ENCODE measurements at places on chromosomes 1 and 21. TPM values are rescaled to one million over a fixed set of nuclear protein-coding genes. Genes with fewer than 3 reads are reported as not detected.

DNA sequence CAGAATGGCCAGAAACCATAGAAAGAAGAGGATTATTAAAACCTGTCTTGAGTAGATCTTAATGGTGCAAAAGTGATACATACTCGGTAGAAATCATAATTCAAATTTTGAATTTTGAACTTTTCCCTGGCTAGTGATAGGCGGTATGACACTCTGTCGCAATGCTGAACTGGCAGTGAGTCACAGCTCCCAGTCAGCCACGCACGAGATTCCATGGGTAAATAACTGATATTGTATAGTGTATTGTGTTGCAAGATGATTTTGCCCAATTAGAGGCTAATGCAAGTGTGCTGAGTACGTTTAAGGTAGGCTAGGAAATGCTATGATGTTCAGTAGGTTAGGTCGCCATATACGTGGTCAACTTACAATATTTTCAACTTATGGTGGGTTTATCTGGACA, 207.0 kb downstream of the SIPA1L2 start:
- no peak for DNase-seq

DNA sequence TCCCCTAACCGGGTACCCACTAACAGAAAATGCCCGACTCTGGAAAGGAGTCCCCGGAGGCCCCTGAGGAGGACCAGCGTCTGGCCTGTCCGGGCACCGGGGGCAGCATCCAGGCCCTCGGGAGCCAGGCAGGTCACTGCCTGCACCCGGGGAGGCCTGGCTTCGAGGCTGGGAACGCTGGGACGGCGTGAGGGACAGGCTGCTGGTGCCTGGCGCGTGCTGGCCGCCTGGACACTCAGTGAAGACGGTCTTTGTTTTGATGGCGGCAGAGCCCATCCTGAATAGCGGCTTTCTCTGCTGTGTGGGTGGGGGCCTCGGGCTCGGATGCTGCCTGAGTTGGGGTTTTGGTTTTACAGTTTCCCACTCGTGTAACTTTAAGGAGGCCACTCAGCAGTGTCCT, 37.6 kb downstream of the PRKCZ start:
- DNase-seq: no peak

GRCh38 chr1:30316056-30316455, 407.3 kb downstream of the MATN1 start:
- no peak for DNase-seq

DNA sequence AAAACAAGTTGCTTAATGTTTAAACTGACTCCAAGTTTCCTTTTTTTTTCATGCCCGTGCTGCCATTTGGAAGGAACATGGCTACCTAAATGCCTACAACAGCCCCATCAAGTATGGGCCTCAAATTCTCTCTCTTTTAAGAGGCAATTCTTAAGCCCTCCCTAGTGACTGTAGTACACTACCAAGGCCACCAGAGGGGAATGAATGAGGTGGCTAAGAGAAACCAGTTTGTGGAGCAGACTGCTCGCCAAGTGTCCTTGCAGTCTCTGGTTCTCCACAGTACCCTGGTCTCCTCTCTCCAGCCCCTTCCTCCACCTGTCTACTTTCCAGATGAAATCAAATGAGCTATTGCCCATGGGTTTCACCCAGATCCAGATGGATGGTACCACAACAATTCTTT, 1809.6 kb downstream of the BRINP3 start:
- no peak for DNase-seq

DNA sequence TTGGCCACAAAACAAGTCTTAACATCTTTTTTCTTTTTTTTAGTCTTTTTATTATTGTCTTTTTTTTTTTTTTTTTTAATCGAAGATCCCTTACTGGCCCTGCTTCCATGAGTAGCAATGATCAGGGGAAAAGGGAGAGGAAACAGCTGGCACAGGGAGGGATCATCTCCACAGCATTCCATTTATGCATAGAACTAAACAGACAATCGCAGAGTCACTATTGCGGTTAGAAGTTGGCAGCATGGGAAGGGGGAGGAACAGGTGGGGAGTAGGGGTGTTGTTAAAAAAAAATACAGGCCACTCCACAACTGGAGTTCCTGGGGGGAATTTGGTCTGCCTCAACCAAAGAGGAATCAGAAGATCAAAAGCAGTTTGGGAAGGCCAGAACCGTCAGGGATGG, 55.4 kb downstream of the C1orf185 start:
- DNase-seq: no peak

Gene TSPEAR
- total RNA-seq: 0.58 TPM

DNA sequence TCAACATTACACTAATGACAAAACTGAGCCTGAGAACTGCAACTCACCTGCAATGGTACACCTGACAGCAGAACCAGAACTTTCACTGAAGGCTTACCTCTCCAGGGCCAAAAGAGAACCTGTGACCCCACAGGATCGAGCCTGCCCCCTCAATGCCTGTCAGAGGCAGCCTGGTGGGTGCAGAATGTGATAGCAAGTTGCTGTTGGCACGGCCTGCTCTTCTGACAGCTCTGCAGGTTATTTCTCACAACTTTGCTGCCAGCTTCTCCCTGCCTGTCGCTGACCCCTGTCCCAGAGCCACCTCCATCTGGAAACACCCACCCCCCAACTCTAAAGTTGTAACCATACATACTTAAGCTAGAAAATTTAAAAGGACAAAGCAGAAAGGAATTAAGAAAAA, 35.2 kb downstream of the HIVEP3 start:
- DNase-seq: no peak

- DNase-seq: no peak
Measured at GRCh38 chr1:3345792-3346191, 108.7 kb upstream of the ARHGEF16 start.

- DNase-seq: no peak
Measured at GRCh38 chr21:44764319-44765230, 37.0 kb downstream of the UBE2G2 start.

- DNase-seq: no peak
Measured at GRCh38 chr1:167054531-167054930, 35.6 kb downstream of the GPA33 start.

GRCh38 chr1:16120940-16121410, 34.9 kb downstream of the EPHA2 start:
- no peak for DNase-seq

DNA sequence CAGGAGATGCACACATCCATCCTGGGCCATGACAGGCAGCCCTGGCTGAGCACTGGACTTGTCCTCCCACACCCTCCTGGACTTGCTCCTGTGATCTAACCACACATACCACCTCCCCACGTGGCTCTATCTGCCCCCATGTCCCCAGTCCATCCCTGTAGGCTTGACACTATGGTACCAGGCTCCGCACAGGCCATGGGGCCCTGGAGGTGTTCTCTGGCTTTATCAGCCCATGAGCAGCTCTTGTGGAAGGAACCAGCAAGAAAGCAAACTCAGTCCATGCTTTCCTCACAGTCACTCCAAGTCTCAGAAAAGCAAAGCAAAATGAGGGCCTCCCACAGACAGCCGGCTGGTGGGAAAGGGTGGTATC, 61.6 kb downstream of the CD46 start:
- no peak for DNase-seq

DNA sequence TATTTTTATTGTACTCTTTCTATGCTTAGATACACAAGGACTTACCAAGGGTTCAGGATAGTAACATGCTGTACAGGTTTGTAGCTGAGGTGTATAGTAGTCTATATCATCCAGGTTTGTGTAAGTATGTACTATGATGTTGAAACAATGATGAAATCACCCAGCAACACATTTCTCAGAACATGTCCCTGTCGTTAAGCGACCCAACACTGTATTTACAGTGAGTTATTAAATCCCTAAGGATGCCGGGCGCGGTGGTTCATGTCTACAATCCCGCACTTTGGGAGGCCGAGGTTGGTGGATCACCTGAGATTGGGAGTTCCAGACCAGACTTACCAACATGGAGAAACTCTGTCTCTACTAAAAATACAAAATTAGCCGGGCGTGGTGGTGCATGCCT, 21.6 kb upstream of the RCOR3 start:
- DNase-seq: no peak

Gene RAB25
- 34.8 TPM for total RNA-seq

Gene NBL1
- total RNA-seq: 9.7 TPM

DNA sequence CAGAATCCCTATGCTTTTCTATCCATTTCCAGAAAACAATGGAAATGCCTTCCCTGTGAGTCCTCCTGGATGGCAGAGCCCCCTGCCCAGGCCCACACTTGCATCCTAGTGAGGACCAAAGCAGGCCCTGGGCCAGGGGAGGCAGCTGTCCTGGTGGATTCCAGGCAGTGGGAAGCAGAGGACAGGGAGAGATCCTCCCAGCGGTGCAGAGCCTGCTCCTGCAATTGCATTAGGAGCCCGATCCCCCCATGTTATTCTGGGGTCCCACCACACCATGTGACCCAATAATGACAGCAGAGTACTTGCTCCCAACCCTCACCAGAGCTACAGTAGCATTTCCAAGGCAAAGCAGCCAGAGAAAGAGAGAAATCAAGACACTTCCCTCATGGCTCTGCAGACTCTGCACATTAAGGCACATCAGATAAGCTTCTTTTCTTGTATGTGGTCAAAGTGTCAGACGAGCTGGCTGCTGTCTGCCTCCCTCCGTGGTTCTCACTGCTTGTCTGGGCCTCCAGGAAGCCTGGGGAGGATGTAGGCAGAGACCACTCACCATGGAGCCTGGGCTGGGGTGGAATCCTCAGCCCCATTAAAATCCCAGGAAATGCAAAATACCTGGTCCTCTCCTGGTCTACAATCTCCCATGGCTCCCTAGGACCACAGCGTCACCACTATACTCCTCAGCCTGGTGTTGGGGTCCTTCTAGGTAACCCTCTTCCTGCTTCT, 54.9 kb upstream of the RUNX3 start:
- DNase-seq: no peak

Gene RGS13
- total RNA-seq: not detected

DNA sequence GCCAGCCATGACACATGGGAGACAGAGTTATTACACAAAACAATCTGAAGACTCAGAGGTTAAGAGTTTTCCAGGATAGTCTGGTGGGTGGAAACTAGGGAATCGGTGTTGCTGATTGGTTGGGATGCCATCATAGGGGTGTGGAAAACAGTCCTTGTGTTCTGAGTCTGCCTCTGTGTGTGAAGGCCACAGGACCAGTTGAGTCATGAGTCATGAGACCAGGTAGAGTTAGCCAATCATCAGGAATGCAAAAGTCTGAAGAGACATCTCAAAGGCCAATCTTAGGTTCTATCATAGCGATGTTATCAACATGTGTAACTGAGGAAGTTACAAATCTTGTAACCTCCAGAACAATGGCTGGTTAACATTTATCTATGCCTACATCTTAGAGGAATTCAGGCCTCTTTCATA, 49.7 kb upstream of the NEK7 start:
- no peak for DNase-seq

Gene S100A8
- not detected for total RNA-seq

GRCh38 chr1:30322859-30323257, 400.5 kb downstream of the MATN1 start:
- DNase-seq: no peak

- no peak for DNase-seq
Measured at GRCh38 chr1:118039170-118039569, 109.6 kb downstream of the WDR3 start.

Gene CACNA1S
- not detected for total RNA-seq

DNA sequence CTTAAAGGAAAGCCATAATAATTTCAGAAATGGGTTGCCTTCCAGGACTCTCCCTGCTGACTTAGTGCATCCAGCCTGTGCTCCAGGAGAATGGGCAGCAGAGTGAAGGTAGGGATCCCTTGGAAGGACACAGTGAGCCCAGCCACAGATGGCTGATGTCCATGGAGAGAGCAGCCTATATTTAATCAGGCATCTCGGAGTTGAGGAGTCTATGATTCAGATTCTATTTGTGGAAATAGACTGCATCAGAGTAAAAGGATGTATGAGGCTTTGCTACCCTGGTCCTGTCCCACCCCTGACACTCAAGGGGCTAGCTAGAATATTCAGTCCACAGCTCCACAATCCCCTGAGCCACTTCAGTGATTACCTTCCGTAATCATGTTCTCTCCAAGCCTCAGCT, 43.8 kb upstream of the PBX1 start:
- no peak for DNase-seq

GRCh38 chr21:44653656-44654575, 543 bp downstream of the KRTAP12-4 start:
- no peak for DNase-seq

Gene FMO1
- total RNA-seq: not detected
